Activated T-helper 1 cell treated with anti-CD3 and anti-CD28 coated beads, Interleukin-2, amount 50 U/mL, for 16 hours (primary cell): ENCODE measurements at places on chromosomes 6 and 20.

DNA sequence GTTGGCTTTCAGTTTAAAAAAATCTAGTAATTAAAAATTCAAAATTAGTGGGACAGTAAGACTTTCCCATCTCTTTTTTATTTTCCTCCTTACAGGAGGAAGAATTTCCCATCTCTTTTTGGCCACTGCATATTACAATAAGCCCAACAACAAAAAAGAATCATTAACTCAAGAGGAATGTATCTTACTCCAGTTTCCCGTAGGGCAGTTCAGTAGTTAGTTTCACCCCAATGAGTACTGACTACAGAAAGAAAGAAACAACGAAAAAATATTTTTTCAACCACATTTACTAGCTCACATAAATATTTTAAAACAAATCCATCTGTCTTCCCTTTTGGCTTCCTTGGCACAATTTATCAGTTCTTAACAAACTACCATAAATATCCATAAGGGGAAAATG, 14.9 kb upstream of the BLOC1S5 start:
- DNase-seq: no peak

DNA sequence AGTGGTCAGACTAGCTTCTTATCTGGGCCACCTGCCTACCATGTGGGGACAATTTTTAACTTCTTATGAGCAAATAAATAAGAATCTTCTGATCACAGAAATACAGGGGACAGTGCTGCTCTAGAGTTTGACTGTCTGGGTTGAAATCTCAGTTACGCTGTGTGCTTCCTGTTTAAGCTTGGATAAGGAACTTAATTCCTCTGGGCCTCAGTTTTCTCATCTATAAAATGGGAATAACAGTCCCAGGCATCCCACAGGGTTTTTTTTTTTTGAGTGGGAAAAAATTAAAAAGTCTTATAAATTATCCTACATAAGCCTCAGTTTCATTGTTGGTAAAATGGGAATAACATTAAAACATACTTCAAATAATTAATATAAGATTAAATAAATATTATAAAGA, 340.9 kb downstream of the ESR1 start:
- DNase-seq: no peak

- DNase-seq: no peak
Measured at GRCh38 chr6:151506761-151507160, 12.9 kb downstream of the CCDC170 start.

DNA sequence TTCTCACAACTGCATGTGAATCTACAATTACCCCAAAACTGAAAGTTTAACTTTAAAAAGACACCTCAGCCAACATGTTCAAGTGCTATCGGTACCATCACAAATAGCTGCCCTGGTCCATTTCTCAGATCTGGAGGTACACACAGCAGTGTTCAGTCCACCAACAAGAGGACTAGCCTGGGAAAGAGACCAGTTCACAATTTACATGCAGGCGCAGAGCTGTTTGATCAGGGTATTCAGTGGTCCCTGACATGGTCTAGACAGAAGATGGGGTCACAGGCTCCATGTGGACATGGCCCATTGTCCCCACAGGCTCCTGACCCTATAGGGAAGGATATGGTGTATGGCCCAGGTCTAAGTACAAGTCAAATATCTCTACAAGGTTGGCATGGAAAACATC, 15.6 kb upstream of the TGM6 start:
- no peak for DNase-seq

DNA sequence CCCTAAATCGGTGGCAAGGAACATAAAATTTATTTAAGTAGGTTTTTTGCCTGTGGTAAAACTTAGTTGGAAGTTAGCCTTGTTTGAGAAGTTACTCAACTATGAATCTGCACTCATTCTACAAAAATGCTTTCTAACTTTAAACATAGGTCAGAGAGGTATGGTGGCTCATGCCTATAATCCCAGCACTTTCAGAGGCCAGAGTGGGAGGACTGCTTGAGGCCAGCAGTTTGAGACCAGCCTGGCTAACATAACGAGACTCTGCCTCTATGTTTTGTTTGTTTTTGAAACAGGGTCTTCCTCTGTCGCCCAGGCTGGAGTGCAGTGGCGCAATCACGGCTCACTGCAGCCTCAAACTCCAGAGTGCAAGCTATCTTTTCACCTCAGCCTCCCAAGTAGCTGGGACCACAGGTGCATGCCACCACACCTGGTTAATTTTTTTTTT, 16.2 kb downstream of the USP49 start:
- no peak for DNase-seq
